ENCODE measurements at places on chromosomes 7 and 10.

- DNase-seq = peak; percentile 44
These were observed 227.9 kb upstream of the PRSS58 start for GRCh38 chr7:142485617-142486226.

DNA sequence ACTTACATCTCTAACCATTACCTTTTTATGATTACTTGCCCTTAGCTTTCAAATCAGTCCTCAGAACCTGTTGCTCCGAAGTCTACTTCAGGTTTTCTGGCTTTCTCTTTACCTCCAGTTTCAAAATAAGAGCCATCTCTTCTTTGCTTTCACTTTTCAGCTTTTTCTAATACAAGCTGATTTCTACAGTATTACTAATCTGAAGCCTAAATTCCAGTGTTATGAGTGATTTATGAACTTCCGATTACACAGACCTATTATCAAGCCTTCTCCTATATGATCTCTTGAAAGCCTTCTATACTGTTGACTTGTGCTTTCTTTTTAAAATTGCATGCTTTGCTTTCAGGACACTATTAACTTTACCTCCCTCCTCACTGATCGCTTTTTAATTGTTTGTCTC lies 1307.8 kb upstream of the CELF2 start:
- DNase-seq = no peak

GRCh38 chr10:86644152-86644793 lies 10.1 kb upstream of the OPN4 start:
- peak; percentile 52 for DNase-seq

DNA sequence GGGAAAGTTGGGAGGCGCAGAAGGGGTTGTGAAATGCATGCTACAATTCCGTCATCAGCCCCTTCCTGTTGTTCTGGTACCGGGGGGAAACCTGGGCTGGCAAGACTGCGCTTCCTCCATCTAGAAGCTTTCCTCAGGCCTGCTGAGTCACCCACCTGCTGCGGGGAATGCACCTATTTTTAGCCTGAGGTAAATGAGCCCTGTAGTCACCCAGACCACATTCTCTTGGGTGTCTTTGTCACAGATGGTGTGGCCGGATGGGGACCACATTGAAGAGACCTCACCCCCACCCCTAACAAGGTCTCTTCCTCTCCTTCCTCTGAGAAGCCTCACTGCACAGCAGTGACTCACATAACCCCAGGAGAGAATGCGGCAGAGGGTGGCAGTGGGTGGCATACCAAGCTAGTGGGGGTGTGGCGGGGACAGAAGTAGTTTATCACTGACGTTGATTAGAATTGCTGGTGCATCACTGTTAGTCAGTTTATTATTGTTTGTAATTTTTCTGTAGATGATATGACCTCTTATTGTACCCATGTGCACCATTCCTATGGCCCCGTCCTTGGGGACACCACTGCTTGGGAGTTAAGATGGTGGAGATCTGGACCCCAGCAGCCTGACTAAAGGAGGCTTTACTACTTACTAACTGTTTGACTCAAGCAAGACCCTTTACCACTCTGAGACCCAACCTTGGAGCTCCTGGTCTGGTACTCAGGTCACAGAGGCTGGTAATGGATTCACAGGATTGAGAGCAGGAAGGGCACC lies 83.0 kb upstream of the DUSP5 start:
- DNase-seq = peak; percentile 94

DNA sequence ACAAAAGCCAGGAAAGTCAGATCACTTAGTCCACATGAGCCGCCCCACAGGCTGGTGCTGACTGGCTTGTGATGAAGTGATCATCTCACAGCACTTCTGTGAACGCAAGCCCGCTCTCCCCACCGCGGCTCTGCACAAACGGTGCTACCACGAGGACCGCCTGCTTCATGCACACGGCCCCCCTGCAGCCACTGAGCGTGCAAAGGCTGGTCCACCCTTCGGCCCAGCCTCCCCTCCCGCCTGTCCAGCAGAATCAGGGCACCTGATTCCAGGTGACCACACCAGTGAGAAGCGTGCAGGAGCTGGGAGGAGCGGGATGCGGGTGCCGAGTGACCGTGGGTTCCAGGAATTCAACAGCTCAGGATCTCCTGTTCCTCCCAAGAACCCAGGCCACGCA lies 32.2 kb downstream of the MAD1L1 start:
- DNase-seq = no peak

DNA sequence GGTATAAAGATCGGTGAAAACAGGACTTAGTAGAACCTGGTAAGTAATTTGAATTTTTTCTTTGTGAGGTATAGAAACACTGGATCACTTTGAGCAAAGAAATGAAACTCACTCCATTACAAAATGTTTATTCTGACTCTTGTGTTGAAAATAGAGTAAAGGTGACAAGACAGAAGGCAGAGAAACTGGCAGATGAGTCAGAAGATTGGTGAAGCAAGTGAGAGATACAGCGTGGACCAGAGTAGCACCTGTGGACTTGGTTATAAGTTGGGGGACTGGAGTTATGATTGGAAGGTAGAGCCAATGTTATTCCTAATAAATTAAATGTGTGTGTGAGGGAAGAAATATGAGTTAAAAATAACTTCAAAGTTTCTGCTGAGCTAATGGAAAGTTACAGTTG lies 620.9 kb downstream of the ZWINT start:
- DNase-seq = no peak

DNA sequence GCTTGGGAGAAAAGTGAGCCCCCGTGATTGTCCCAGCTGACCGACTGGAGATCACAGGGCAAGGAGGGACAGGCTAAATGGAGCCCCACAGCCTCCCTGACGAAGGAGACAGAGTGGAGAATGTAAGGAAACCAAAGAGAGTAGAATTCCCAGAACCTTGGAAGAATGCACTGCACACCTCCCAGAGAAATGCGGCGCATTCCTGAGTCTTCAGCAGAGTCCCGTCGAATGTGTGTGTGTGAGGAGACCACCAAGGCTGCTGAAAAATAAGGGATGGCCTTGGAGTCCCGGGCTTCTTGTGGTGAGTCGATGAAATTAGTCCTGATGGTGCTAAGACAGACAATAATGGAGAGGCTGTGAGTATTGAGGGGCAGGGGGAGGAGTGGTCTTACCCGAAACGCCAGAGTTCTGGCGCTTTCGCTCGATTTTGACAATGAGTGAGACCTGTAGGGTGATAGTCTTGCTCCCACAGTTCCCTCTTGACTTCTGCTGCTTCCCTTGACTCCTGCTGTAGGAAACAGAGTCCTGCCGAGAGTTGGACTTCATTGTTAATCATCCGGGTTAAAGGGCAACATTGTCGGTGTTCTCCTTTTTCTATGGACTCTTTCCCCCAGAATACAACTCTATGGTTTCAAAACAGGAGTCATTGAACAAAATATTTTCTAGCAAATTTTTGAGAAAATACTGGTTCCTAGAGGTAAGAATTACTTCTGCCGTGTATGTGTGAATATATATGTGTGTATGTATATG lies 103.2 kb downstream of the CNNM2 start:
- no peak for DNase-seq

- no peak for DNase-seq
These were observed 51.2 kb downstream of the TEX36 start for GRCh38 chr10:125631806-125632205.

DNA sequence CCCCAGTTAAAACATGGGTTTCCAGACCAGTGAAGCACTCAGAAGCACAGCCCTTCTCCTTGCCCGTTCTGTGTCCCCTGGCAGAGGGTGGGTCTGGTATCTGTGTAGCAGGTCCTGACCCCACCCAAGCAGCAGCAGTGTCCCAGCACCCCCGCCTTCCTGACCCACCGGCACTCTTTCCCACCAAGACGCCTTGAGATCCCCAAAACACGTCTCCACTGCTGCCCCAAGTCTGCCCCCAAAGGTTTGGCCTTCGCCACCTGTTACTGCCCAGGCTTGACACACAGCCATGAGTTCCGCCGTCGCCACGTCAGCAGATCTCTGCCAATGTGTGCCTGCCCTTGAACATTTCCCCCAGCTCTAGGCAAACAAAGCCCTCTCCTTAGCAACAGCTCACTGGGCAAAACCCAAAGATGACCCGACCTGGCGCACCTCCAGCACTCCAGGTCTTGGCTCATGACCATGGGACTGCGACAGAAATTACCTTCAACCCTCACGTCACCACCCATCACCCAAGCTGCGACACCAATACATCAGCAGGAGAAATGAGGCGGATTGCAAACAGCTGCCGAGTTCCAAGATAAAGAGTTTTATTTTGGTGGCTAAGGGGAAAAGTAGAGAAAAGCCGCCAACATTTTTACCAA lies 75.6 kb downstream of the CTBP2 start:
- DNase-seq = peak; percentile 79

- no peak for DNase-seq
These were observed 1162.1 kb downstream of the SORCS3 start for GRCh38 chr10:105803206-105803605.

DNA sequence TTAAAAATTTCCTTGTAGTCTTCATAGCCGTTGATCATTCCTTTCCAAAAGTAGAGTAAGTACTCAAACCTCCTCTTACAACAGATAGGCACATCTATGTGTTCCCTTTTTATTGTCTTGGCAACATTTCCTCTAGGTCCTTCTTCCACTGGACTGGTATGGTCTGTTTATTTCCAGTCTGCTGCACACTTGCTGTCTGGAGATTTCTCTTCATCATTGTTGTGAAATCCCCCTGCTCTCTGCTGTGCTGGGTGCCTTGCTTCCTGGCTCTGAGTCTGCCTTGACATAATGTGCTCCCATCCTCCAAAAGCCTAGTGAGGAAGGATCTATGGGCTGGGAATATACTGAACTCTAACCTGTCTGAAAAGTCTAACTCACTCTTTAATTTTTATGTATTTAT lies 545.3 kb upstream of the VSTM2A start:
- no peak for DNase-seq

DNA sequence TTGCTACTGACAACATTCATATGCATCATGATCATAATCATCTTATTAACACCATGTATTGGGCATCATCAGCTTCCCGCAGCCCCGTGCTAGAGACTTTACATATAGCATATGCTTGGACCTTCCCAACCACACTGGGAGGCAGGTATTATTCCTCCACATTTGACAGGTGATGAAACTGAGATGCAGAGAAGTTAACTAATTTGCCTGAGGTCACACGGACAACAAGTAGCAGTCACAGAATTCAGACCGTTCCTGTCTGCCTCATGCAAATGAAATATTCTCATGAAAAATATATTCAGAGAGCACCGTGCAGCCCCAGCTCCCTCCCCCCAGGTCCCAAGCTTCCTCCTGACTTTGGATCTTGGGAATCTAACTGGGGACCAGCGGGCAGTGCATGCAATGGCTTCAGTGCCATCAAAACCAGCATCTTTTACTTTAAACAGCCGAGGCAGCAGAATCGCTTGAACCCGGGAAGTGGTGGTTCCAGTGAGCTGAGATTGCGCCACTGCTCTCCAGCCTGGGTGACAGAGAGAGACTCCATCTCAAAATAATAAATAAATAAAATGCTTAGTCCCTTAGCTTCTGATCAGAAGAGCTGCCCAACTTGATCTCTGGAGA lies 112.2 kb upstream of the GPR26 start:
- DNase-seq = no peak

GRCh38 chr7:43639858-43640491 lies 57.1 kb downstream of the STK17A start:
- no peak for DNase-seq

DNA sequence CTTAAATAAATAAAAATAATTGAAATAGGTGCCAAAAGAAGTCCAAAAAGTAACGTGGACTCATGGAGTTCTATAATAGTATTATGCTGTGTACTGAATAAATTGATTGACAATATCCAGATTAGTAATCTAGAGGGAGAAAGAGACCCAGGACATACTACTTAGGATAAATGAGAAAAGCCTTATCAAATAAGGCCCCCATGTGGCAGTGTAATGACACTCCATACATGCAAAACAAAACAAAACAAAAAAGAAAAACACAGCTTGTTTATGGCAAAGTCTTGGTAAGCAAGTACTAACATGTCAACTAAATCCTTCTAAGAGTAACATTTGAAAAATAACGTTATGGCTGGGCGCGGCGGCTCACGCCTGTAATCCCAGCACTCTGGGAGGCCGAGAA lies 3.6 kb upstream of the RUNDC3B start:
- DNase-seq = no peak

All from RPMI8226 (cell line).